ENCODE measurements at places on chromosomes 12 and 14.

- DNase-seq, result no peak
Measured at GRCh38 chr12:64160021-64160710, 61.9 kb downstream of the KICS2 start.

- no peak for DNase-seq
Measured at GRCh38 chr14:90483571-90483974, 86.7 kb downstream of the CALM1 start.

DNA sequence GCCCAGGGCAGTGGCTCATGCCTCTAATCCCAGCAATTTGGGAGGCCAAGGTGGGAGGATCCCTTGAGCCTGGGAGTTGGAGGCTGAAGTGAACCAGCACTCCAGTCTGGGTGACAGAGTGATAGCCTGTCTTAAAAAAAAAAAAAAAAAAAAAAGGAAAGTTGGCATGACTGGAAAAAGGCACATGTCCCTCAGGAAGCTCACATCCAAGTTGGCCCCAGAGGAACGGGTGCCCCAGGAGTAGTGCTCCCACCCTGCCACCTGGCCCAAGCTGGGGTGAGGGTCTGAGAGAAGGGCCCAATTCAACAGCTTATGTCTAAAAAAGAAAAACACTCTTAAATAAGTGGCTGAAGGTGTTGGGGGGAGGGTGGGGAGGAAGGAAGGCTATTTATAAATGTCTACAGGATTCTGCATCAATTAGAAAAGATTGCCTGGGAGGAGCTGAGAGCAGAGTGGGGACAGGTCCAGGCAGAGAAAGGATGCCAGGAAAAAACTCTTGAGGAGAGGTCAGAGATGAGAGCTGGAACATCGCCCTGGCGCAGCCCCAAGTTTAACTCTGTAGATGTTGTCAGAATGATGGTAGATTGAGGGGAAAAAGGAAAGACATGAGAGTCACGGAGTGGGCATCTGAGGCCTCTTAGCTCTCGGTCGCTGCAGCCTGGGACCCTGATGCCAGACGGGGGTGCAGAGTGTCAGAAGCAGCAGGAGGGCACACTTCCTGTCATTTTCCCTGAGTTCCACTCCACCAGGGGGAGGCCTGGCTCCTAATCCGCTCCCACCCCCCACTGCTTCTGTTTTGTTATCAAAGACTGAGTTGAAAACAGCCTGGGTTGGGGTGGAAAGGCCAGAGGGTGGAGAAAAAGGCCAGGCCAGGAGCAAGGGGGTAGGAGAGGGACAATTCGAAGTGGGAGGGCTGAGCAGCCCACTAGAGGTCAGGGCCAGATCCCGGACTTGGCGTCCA lies 7.3 kb downstream of the SPRYD3 start:
- DNase-seq, result no peak

- peak; percentile 61 for DNase-seq
Measured at GRCh38 chr12:51323966-51324895, at the start of gene BIN2. Gene BIN2 (minus strand): TSS chr12:51324174. CDS start chr12:51324102, 72 bp downstream.

- DNase-seq, result no peak
Measured at GRCh38 chr12:49348781-49349180, 2.1 kb downstream of the DNAJC22 start.

DNA sequence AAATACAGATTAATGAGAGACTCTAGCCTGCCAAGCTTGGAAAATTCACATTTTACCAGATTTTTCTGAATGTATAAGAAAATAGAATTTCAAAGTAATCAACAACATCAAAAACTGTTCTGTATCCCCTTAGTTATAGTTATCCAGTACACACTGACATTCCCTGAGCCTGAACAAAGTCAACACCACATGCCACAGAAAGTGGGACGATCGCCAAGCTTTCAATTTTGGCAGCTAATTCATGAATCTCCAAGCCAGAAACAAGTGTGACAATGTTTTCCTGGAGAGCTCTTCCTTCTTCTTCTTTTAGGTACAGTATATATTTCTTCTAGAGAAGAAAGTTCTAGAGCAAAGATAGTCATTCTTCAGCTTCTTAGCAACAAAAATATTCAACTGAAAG lies 290.2 kb downstream of the PRKD1 start:
- DNase-seq, result no peak

DNA sequence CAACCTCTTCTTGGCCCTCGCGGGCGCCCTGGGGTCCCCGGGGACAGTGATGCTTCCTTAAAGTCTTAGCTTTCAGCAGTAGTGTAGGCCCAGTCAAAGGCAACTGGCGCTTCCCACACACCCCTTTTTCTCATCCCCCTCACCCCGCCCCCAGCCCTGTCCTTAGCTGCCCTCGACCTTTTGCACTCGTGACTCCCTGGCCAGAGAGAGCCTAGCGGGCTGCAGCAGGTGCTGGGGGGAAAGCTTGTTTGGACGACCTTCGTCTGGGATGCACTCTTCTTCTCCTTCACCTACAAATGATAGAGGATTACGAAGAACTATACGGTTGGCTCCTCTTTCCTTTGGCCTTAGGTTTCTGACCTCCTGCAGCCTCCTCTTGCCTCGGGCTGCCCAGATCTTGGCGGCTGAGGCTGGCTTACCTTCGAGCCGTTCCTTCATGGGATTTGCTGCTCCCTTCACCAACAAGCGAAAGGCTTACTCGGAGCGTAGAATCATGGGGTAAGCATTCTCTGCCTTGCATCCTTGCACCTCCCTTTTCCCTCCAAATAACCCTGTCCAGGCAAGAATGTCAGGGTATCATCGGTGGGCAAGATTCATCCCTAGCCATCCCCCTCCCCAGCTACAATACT lies 815 bp downstream of the COQ10A start:
- DNase-seq, result no peak

DNA sequence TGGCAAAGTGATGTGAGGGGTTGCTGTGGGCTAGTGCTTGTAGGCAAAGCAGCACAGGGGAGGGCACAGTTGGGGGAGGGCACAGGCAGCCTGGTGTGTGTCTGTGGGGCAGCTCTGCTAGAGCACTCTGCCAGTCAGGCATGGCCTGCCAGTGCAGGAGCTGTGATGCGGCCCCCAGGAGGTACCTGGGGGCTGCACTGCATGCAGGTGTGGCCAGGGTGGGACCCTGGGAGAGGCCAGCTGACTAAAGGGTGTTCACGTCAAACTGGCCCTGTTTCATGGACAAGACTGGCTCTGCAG lies 54.1 kb downstream of the FRS2 start:
- DNase-seq, result no peak

DNA sequence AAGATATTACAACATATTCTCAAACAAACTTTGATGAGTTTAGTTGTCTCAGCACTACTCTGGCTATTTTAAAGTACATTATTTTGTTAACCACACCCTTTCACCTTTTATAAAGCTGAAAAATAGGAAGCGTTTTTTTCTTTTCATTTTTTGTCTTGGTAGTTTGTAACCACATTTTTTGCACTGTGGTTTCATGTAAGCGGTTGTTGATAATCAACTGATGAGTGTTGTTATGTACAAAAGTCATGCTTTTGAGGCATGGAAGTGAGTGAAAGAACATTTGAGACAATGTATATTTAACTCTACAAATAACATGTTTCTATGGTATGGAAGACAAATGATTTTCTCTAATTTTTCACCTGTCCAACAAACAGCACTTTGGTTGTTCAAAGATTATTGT lies 52.1 kb upstream of the ATP2B1 start:
- DNase-seq, result no peak

DNA sequence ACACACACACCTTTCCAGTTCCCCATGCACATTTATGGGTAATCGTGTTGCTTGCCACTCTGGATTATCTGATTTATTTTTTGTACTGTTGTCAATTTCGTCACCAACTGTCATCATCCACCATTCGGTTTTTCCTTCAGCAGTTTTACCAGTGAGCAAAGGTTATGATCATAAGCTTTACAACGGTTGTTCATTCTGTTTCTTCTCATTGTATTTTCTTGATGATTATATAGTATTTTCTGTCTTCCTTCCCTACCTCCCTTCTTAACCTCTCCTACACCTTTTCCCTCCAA lies 680 bp downstream of the NECAP1 start:
- no peak for DNase-seq

DNA sequence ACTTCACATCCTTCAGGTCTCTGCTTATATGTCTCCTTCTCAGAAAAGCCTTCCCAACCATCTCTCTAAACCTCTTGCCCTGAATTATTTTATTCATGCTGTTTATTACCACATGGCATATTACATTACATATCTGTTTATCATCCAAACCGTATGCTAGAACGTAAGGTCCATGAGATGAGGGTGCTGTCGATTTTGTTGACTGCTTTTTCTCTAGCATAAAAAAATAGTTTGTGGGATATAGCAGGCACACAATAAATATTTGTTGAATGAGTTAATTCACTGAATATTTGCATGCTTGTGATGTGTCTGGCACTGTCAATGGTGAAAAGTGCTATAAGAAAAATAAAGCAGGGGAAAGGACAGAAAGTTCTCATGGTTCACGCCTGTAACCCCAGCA lies 22.9 kb downstream of the SAMD4A start:
- no peak for DNase-seq

- no peak for DNase-seq
Measured at GRCh38 chr12:3228552-3228951, 151.4 kb downstream of the TSPAN9 start.

DNA sequence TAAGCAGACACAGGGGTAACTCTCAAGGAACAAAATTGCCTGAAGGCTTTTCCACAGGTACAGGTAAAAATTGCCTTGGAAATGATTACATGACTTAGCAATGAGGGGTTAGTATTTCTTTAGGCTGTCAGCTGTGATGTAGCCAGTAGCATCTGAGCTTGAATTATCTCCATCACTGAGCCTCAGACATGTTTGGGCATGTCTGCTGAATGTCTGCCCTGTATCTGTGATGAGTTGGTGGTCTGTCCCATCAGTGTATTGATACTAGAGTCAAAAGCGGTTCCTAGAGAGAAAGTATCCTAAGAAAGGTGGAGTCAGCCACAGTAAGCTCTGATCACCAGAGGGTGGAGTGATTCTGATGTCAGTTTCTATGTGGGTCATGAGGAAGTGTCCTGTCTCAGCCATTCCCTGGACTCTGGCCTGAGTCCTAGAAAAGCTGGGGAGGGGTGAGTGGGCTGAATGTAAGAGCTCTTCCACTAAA lies 16.3 kb downstream of the AKAP6 start:
- DNase-seq, result no peak

GRCh38 chr14:39430762-39431415 lies 1.3 kb downstream of the FBXO33 start:
- DNase-seq, result peak; percentile 46

DNA sequence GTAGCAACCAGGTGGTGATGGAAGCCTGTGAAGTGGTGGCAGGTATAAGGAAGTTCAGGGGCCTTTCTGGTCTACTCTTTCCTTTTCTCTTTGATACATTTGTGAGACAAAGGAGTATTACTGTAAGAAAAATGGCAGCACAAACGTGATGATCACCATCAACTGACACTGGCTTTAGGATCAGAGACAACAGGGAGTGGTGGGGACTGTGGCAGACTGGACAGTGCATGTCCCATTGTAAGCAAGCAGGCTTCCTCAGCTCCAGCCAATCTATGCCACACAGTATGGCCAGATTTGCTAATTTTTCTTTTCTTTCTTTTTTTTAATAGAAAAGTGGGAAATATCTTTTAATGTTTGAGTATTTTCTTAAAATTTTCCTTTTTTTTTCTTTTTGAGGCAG lies 19.0 kb upstream of the IFT81 start:
- DNase-seq, result no peak

GRCh38 chr12:124560146-124560890 lies 7.1 kb downstream of the NCOR2 start:
- DNase-seq, result no peak

- DNase-seq, result no peak
Measured at GRCh38 chr14:33534632-33535031, 416.2 kb downstream of the EGLN3 start.

DNA sequence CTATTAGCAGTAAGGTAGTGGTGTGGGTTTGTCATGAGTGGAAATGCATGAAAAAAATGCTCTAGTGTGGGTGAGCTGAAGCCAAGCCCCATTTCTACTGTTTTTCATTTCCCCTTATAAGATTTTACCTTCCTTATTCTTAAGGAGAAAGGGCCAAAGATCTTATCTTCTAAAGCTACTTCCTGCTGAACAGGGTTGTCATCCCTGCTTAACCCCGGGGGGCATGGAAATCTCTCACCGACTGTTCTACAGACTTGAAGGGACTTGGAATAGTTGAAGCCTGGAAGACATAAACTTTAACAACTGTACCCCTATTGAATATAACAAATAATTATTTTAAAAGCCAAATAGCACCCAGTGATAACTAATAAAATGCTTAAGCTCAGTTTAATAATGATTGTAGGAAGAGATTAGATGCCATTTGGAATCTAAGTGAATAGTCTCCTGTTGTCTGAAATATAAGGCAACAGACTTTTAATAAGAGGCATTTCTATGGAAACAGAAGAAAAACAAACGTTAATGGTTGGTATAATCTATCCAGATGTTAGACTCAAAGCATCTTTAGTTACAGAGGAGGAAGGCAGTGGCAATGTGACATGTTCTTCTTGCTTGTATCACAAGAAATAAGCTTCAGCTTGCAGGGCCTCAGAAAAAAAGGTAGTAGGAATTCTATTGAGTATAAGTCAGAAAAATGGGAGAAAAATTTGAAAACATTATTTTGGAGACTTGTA lies 1.8 kb upstream of the GMFB start:
- no peak for DNase-seq

DNA sequence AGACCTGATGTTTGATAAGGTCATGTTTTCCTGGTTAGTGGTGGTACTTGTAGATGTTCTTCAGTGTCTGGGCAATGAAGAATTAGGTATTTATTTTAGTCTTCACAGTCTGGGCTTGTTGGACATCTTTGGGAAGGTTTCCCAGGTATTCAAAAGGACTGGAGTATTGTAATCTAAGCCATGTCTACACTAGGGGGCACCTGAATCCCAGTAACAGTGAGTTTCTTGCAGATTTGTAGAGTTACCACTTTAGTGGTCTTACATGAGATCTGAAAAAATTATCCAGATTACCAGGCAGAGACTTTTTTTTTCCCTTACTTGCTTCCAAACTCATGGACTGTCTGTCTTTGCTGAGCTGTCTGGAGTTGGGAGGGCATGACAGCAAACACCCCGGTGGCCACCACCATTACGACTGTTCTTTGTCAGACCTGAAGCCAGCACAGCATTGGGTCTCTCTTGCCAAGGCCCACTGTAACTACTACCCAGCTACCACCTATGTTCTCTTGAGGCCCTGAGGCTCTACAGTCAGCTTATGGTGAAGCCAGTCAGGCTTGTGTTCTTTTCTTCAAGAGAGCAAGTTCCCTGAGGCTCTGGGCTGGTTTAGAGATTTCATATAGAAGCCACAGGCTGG lies 820.7 kb upstream of the FBXO33 start:
- no peak for DNase-seq

- DNase-seq, result no peak
Measured at GRCh38 chr12:15540005-15540404, 217.7 kb downstream of the PTPRO start.
